ENCODE measurements at places on chromosomes 3 and 15.
A peak's percentile ranks its signal among the peaks of the same experiment; 100 is the strongest.

DNA sequence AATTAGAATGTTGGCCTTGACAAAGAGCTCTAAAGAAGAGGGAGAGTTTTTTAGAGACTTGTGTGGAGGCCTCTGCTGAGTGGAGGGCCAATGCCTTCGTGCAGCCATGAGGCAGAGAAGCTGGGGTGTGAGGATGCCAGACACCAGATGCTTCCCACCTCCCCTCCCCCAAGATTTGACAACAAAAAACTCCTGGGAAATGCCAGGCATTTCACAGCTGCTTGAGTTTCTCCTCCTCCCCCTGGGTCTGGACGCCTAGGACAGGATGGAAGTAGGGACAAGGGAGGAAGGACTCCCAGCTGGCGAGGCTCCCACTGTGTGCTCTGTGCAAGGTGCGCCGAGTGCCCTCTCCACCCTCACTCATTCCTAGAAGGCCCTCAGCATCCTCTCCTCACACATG is 20.1 kb downstream of the TGM4 start:
- DNase-seq: no peak

GRCh38 chr3:108345492-108346205 is 49.3 kb downstream of the HHLA2 start:
- no peak for DNase-seq

DNA sequence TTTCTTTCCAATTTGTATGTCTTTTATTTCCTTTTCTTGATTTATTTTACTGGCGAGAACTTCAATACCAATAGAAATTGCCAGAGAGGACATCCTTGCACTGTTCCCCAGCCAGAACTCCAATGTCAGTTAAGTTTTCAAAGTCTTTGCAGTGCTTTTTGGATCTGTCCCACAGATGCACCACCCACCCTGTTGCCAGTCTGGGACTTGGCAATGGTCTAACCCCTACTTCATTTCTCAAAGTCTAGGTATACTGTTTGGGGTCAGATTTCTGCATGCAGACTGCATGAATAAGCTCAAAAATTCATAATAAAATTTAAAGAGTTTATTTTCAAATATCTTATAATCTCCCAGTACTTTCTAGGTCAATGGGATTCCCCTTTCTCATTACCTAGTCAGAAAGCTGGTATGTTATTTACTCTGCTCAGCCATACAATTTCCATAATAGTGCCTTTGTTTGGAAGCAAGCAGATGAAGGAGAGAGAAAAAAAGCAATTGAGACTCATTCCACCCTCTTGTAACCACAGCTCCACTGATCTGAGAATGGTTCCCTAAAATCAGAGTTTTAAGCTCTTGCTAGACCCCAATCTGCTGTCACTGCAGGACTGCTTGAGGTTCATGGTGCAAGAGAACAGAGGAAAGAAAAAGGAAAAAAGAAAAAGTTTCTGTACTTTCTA is 125.9 kb upstream of the PLXND1 start:
- no peak for DNase-seq

DNA sequence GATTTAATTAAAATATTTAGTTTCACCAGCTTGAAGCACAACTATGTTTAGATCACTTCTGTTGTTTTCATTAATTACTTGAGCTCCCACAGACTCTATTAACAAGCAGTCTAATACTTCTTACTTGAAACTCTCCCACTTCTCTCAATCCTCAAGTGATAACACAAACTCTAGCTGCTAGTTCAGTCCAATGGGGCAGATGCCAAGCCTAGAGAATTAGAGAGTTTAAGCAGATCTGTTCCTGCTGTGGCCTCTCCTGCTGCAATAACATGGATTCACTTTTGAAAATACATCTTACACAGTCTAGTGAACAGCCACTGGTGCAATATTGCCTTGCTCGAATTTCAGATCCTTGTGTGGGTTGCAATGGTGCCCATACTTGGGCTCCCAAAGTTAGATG is 566.4 kb upstream of the SGO1 start:
- no peak for DNase-seq

GRCh38 chr3:138854204-138854603 is 19.5 kb upstream of the PIK3CB start:
- DNase-seq: peak; percentile 46

- no peak for DNase-seq
These were observed 5.2 kb upstream of the WNT7A start for GRCh38 chr3:13884851-13885703.

GRCh38 chr3:171774521-171774920 is 35.8 kb downstream of the PLD1 start:
- DNase-seq: no peak

GRCh38 chr15:62348623-62349022 is 183.5 kb upstream of the C2CD4B start:
- DNase-seq: no peak
